Activated T-cell treated with anti-CD3 and anti-CD28 coated beads for 1 hour (primary cell): ENCODE measurements at places on chromosomes 4 and X.

GRCh38 chr4:147678106-147678505 lies 5.9 kb downstream of the PRMT9 start:
- DNase-seq = no peak

DNA sequence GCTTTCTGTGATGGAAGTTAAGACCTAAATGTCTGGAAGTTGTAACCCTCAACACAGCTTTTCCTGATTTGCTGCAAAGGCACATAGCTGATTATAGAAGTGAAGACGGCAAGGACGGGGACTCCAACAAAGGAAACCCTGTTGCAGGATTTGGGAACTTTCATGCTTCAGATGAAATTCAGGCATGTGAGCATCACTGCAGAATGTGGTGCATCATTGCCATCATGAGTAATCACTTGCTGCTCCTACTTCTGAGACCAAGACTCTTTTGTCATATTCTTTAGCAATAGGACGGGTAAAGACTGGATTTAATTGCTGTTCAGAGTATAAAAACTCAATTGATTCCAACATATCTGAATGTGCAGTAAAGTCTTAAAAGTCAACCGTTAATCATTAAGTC lies 35.8 kb downstream of the YIPF6 start:
- DNase-seq = no peak

DNA sequence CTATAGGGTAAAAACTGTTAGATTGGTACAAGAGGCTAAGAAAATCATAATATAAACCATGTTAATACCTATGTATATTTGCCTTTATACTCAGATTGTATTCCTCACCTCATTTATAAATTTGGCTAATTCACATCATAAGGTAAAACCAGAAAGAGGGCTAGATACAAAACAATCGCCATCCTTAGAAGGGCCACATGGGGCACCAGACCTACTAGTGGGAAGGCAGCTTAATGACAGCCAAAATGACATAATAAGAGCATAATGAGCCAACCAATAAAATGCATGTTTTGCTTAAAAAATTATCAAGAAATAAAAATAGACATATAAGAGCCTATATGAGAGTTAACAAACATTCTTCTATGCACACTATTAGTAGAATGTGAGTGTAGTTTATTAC lies 107.3 kb upstream of the PRDX4 start:
- no peak for DNase-seq

DNA sequence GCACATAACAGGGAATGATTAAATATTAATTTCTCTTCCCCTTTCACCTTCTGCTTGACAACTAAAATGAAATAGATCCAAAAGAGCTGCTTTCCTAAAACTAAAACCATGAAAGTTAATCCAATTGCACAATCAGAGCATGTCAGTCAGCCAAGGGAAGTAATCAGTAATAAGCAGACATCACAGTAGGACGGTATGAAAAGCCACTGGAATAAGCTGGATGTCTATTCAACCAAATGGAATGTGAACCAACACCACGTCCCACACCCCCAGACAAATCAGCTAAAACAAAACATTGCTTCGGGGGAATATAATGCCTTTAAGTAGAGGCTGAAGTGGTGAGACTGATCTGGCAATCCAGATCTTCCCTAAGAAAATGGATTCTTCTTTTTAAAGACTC lies 859.4 kb upstream of the FTHL17 start:
- DNase-seq = no peak

DNA sequence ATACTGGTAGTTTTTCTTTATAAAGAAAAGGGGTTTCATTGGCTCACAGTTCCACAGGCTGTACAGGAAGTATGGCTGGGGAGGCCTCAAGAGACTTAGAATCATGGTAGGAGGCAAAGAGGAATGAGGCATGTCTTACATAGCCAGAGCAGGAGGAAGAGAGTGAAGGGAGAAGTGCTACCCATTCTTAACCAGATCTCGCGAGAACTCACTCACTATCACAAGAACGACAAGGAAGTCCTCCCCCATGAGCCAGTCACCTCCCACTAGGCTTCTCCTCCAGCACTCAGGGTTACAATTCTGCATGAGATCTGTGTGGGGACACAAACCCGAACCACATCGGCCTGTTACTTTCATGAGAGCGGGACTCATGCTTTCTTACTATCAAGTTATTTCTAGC lies 240.5 kb downstream of the TENM3 start:
- DNase-seq = no peak

DNA sequence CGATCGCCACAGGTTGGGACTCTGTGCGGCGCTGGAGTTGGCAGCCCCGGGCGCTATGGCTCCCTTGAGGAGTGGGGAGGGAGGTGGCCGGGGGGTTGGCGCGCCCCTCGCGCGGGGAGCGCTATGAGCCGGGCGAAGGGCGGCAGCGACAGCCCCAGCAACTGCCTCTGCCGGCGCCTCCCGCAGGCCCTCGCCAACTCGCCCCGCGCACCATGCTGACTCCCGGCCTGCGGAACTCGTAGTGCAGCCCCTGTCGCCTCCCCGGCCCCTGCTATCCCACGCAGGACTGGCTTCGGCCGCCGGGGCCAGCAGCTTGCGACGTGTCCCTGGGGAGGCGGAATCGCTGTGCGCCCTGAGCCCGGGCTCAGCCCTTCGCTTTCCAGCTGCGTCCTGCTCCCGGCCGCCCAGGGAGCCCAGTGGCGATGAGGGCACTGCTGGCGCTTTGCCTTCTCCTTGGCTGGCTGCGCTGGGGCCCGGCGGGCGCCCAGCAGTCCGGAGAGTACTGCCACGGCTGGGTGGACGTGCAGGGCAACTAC lies 415 bp downstream of the SHISA3 start:
- DNase-seq = no peak

- DNase-seq = no peak
Observed at GRCh38 chr4:90219822-90220221, 92.6 kb downstream of the CCSER1 start.

DNA sequence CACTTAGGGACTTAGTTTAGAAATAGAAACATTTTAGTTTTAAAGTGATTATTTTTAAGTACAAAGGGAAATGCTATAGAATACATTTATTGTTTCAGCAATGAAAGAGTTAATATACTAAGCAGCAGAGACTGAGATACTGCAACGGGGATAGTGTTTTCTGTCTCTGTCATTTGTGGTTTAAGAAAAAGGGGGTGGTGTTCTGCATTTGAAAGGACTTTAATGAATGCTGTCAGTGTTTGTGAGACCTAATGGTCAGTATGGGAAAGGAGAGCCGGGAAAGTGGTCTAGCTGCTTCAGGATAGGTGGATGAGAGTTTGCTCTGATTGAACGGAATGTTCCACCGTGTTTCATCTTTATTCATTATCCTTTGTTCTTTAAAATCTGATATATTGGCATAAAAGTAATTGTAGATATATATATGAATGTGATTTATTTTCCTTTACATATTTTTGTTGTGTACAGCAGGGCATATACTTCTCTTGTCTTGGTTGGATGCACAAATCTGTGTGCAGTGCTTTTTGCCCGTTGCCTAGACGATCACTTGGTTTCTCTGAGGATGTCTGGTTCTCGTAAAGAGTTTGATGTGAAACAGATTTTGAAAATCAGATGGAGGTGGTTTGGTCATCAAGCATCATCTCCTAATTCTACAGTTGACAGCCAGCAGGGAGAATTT lies at the start of gene KLHL5:
Gene KLHL5, plus strand, starts transcription at position 139 of the 676 bp plus-strand sequence. Its CDS starts 421 bp downstream, at position 560.
- DNase-seq = no peak

DNA sequence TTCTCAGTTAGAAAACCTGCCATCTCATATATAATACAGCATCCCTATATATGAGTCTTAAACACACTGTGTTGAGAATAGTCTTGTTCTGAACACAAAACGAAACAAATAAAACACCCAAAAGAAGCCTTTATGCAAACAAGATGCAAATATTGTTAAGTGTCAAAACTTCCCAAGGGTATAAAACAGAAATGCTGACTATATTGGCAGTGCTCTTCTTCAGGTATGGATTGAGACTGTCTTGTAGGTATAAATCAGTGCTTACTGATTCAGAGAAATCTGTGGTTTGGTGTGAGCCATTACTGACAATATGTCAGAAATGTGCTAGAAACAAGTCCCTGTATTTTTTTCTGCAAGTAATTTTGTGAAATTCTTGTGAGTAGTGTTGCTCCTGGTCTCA lies 82.8 kb upstream of the CTSO start:
- DNase-seq = no peak

- no peak for DNase-seq
Observed at GRCh38 chr4:75710246-75710645, 14.1 kb upstream of the USO1 start.

- no peak for DNase-seq
Observed at GRCh38 chr4:35216636-35217035, 1027.7 kb downstream of the ARAP2 start.

- DNase-seq = no peak
Observed at GRCh38 chr4:74893171-74893570, 39.7 kb upstream of the PARM1 start.

DNA sequence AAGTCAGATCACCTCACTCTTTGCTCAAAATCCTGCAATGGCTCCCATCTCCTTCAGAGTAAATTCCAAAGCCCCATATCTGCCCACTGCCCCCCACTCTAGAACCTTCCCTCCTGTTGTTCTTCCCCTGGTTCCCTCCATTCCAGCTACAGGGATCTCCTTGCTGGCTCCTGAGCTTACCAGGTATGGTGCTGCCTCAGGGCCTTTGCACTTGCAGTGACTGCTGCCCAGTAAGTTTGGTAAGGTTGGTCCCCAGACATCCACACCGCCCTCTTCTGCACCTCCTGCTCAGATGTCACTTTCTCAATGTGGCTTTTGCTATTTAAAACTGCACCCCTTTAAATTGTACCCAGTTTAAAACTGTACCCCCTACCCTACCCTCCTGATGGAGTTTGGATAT lies 7.8 kb upstream of the MAN2B2 start:
- no peak for DNase-seq

DNA sequence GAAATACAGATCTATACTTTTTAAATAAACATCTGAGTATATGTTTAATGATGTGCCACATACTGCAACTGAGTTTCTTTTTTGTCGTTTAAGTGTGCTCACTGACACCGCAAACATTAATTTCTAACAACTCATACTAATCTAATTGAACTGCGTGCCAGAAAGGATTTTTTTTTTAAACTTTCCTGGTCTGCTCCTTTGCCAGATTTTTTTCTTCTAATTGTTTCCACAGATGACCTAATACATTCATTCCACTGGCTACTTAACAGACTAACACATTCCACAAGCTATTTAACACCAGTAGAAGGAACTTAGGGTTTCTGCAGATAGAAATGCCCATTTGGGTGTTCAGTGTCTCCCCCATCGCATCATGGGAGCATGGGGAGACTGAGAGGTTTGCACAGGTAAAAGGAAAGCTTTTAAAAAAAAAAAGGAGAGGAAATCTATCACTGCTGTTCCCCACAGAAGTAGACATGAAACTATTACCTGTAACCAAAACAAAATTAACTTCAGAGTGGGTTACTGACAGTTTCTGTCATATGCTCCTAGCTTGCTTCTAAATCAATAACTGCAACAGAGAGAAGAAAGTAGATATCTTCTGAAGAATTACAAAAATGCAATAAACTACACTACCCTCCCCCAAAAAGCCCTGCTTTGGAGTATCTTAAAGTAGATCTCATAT lies 31.6 kb downstream of the SH3KBP1 start:
- no peak for DNase-seq

DNA sequence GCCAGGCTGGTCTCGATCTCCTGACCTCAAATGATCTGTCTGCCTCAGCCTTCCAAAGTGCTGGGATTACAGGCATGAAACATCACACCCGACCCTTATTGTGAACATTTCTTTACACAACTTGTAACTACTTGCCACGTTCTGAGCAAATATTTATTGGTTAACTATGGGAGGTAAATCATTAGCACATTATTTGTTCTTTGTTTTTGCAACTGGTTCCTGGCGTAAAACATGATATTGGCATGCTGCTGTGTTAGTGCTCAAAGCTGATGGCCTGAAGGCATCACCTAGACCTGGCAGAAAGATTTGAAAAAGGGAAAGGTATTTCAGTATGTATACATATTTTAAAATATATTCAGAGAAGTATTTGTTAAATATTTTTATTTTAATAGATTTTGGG lies 438.3 kb upstream of the PRKX start:
- DNase-seq = no peak

GRCh38 chr4:111556851-111557250 lies 588.4 kb upstream of the FAM241A start:
- DNase-seq = no peak

DNA sequence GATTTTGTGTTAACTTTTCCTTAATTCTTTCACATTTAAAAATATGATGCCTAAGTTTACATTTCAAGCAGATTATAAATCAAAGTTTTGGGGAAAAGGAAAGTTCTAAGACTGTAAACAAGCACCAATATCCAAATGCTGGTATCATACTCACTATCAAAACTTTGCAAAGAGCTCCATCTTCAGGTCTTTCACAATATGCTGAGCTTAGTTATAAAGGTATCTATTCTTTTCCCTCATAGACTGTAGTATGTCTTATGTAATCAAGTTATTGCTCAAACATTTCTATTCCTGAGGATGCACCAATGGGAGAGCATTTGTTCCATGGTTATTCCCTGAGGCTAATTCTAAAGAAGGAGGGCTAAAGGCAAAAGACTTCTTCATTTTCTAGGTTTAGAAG lies 207.9 kb upstream of the FAM241A start:
- DNase-seq = no peak

GRCh38 chr4:105520819-105521790 lies 31.3 kb upstream of the ARHGEF38 start:
- no peak for DNase-seq

DNA sequence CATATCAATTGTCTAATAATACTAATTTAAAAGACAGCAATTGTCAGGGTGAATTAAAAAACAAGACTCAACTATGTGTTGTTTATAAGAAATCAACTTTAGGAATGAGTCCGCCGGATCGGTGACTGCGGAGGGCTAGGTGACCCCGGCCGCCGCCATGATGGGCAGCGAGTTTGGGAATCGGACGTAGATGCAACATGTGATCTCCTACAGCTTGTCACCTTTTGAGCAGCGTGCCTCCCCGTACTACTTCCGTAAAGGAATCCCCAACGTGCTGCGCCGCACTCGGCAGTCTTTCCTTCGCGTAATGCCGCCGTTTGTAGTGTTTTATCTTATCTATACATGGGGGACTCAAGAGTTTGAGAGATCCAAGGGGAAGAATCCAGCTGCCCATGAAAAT lies 742.5 kb upstream of the PABPC4L start:
- DNase-seq = no peak

- no peak for DNase-seq
Observed at GRCh38 chr4:172369471-172369959, 556.3 kb downstream of the GALNTL6 start.

- DNase-seq = no peak
Observed at GRCh38 chr4:144338148-144338547, 197.6 kb upstream of the GYPA start.

DNA sequence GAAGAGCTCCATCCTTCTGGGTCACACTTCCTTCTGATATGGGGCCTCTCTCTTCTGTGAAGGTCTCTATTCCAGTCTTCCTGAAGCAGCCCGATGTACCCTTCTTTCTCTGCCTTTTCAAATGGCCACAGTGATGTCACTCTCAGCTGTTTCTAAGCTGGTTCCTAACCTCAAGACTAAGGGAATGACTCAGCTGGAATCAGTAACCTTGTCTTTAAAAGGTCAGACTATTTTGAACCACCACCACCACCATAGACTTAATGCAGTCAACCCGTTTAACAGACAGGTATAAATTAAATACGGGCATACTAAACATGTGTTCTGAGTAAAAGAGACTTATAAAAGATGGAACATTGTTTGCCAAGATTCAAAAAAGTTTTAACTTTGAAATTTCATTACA lies 121.0 kb downstream of the PPA2 start:
- DNase-seq = no peak

- DNase-seq = no peak
Observed at GRCh38 chr4:127145006-127145540, 487.7 kb upstream of the INTU start.

- no peak for DNase-seq
Observed at GRCh38 chr4:166039822-166040221, 166.8 kb downstream of the TLL1 start.
